AG09309 (cell line): ENCODE measurements at places on chromosomes 12 and 14.

DNA sequence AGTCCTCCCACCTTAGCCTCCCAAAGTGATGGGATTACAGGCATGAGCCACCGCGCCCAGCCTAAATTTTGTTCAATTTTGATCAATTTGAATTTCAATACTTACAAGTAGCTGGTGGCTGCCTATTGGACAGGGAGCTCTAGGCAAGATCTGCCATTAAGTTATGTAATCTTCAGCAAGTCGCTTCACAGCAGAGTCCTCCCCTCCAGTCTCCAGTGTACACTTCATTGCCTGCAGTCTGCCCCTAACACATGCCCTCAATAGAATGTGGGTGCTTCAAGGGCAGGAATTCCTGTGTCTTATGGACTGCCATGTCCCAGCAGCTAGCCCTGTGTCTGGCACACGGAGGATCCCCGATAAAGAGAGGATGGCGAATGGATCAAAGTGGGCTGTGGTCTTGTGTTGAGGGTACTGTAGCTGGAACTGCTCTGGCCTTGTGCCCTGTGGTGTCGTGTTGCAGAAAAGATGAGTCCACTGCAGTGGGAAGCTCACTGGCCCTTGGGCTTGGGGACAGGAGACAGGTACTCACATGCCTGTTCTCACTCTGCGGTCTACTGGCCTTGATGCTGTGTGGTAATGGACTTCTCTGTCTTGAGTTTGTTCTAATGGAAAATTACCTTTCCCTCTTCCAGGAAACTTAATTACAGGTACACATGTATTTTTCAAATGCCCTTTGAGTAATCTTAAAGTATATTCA, 67.6 kb downstream of the TECPR2 start:
- no peak for DNase-seq

DNA sequence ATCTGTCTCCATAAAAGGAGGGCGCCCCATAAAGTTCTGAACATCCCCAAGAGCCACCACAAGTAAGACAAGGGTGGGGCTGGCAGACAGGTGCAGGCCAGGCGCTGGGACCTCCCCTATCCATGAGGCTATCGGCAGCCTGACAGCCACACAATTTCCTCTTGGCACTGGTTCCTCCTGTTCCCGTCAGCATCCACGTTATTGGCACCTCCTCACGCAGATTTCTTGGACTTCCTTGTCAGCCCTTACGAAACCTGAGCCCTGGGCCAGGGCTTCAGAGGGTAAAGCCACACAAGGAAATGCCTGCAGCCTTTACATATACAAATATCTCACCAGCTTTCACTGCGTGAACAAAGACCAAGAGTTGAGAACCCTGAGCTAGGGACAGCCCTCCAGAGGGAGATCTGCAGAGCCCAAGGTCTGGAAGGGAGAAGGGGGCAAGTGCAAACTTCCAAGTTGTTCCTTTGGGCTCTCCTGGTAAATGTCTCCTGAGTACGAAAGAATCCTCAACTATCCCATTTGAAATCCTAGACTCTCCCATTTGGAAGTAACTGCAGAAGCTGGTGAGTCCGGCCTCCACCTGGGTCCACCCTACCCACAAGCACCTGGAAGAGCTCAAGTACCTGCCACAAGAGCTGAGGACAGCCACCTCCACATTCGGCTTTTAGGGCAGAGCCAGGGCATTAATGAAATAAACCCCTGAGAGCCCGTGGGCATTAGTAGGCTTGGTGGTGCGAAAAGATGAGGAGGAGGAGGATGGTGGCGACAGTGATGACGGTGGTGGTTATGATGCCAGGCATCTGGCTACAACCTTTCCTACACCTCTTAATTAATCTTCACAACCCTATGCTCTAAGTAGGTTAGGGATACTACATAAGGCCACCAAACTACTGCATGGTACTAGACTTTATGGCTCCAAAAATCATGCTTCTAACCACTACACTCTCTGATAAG, 5.5 kb upstream of the TC2N start:
- no peak for DNase-seq

DNA sequence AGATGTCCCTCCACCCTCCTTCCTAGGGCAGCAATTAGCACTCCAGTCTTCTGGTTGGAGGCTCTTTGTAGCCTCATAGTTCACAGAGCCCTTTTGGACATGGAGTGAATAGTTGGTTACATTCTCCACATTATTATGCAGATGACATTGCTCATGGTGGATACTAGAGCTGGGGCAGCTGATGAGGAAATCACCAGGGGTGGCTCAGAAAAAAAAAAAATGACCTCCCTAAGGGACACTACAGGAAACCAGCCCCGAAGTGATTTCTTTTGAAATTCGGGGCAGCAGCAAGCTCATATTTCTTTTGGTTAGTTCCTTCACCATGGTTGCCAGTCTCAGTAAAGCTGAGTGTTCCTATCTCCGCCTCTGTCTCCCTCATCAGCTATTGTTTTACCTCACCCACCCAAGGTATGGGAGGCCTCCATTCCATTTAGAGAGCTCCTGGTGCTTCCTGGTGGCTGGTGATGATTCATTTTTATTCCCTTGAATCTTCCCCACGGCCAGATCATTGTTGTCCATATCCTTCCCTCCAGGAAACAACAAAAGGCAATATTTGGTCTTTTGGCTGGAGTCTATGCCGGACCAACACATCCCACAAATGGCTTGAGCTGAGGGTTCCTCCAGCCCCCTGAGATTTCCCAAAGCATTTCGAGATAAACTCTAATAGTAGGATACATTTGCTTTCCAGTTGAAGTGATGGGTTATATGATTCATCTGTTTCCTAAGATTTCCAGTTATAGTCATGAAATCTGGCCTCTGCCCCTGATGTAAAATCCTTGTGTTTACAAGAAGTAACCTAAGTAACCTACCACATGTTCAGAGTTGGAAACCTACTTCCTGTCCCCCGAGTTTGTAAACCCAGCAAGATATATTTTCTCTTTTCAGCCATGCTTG, 56.2 kb upstream of the NID2 start:
- DNase-seq = peak; percentile 74

- DNase-seq = no peak
Observed at GRCh38 chr14:20848316-20848954, 42.8 kb upstream of the RNASE3 start.

- DNase-seq = peak; percentile 25
Observed at GRCh38 chr14:103594265-103594664, 31.5 kb downstream of the COA8 start.

GRCh38 chr12:74391283-74391682, 146.4 kb upstream of the ATXN7L3B start:
- no peak for DNase-seq

DNA sequence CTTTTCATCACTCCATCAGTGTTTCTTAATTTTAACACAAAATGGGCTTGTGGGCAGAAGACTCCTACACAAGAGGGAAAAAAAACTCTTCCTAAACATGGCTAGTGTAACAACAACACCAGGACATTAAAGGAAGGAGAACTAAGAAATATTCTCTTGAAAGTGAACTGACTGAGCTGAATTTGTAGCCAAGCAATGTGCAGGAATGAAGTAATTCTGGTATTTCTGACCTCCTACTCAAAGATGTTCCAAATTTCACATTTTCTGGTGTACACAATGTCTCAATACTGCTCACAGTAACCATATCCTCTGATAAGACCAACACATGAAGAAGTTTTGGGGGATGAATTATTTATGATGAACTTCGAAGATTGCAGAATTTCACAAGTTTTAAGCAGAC, 357.3 kb downstream of the DUSP6 start:
- no peak for DNase-seq

DNA sequence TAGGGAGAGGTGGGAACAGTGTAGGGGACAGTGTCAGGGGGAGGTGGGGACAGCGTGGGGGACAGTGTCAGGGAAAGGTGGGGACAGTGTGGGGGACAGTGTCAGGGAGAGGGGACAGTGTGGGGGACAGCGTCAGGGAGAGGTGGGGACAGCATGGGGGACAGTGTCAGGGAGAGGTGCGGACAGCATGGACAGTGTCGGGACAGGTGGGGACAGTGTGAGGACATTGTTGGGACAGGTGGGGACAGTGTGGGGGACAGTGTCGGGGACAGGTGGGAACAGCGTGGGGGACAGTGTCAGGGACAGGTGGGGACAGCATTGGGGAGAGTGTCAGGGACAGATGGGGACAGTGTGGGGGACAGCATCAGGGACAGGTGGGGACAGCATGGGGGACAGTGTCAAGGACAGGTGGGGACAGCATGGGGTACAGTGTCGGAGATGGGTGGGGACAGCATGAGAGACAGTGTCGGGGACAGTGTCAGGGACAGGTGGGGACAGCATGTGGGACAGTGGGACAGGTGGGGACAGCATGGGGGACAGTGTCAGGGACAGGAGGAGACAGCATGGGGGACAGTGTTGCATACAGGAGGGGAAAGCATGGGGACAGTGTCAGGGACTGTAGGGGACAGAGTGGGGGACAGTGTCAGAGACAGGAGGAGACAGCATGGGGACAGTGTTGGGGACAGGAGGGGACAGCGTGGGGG, 139.0 kb downstream of the TMEM121 start:
- no peak for DNase-seq

DNA sequence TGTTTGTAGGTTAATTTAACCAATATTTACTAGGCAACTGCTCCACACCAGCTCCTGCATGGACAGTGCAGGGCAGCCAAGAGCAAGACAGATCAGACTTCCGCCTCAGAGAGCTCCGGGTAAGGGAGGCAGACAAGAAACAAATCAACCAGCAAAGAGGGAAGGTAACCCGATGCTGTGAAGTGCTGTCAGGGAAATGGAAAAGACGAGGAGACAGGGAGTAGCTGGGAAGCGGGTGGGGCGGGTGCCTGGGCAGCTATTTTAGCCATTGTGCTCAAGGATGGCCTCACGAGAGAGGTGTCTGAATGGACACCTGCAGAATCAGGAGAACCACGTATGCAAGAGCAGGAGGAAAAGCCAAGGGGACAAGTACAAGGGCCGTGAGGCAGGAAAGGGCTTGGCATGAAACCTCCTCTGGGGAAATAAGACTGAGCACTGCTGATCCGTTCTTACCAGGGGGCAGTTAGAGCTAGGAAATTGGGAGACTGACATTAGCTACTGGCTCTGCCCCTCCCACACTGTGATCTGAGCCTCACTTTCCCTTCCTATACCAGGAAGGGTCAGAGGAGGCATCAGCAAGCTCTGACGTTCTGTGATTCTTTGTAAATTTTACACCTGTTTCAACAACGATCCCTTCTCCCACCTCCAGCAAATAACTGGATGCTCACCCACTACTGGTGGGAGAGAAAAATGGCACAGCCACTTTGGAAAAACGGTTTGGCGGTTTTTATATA, 6.5 kb upstream of the TMEM119 start:
- DNase-seq = no peak

GRCh38 chr12:538731-539539, 79.2 kb downstream of the B4GALNT3 start:
- DNase-seq = no peak

DNA sequence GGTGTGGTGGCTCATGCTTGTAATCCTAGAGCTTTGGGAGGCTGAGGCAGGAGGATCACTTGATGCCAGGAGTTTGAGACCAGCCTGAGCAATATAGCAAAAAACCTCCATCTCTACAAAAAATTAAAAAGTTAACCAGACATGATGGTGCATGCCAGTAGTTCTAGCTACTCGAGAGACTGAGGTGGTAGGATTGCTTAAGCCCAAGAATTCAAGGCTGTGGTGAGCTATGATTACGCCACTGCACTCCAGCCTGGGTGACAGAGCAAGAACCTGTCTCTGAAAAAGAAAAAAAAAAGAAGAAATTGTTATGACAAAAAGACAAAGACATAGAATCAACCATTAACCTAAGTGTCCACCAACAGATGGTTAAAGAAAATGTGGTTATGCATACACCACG, 2.1 kb upstream of the ATP23 start:
- no peak for DNase-seq

DNA sequence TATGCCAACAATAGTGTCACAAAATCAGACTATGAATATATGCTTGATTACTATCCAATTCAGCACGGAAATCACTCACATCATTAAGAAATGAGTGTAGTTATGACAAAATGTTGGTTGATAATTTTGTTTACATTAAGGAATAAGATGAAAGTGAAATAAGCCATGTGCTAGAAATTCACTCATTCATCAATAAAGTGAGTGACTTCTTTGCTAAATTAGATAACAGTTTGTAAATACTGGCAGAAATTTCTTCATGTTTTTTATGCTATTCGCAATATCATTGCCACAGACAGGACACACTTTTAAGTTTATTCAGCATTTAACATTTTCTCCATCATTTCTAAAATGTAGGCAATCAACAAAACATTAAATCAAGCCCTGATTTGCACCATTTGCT, 147.5 kb upstream of the FSCB start:
- DNase-seq = no peak
